ENCODE measurements at places on chromosomes 12 and 14.
A peak's percentile ranks its signal among the peaks of the same experiment; 100 is the strongest.

DNA sequence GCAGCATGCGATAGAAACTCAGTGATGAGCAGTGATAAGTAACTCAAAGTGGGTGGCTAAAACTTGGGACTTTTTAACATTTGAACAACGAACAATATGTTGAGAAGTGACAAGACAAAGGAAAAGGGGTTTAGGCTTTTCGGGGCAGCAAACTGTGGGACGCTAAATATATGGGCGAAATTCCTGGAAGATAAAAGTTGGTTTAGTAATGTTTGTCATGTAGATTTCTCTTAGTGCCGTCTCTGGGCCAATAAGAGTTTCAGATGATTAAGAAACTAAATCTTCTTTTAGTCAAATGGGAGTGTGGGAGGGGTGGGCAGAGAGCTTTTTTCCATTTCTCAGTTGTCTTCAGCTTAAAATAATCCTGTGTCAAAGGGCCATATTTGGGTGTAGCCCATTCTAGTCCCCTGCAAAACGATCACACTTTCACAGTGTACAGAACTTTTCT, 41.7 kb upstream of the FUT8 start:
- no peak for DNase-seq

DNA sequence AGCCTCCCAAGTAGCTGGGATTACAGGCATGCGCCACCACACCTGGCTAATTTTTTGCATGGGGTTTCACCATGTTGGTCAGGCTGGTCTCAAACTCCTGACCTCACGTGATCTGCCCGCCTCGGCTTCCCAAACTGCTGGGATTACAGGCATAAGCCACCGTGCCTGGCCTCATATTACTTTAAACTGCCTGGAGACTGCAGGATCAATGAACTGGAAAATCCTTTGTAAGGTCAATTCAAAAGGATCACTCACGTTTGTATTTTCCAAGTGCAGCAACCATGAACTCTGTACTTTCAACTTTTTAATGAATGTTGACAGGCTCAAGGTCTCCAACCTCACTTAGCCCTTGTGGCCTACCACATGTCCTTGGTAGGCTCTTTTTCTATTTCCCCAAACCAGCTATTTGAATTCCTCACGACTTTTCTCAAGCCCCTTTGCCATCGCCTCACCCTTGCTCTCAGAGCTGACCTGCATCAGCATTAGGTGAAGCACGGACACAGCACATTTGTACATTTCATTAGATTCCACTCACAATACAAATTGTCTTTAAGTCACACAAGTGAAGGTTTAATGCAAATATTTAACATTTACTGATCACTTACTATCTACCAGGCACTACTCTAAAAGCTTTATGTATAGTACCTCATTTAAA, 42.2 kb upstream of the GCH1 start:
- no peak for DNase-seq

DNA sequence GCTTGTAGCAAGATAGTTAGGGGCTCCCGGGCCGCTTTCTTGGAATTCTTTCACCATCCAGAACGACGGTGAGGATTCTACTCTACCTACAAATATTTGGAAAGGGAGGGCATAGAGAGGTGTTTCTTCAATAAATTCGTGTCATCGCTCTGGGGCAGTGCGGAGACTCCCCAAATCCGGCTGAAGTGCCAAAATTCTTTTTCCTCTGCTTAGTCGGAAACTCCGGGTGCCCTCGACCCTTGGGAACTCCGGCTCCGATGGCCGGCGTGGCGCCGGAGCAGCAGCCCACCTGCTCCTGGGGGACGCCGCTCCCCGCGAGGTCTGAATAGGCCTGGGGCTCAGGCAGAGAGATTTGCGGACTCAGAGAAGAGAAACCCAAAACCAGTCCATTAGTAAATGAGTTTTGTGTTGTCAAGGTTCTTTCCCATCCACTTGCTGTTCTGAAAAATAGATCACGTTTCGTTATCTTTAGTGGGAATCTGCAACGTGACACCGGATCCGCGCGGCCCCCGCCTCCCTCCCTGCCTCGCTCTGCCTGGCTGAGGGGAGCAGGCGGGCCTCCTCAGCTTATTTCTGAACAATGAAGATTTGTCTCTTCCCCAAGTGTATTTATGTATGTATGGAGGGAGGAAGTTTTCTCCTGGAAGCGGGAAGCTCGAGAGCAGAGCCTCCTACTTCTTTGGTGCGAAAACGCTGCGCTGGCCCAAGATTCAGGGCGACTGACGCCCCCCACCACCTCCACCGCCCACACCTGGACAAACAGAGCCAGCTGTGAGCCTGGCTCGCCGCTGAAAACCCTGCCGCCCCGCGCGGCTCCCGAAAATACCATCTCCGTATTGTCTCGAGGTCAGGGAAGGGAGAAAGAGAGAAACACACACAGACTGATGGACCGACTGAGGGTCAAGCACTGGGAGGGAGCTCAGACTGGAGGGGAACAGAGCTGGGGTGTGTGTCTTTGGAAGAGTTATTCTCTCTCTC, 3.7 kb upstream of the SIX1 start:
- no peak for DNase-seq

DNA sequence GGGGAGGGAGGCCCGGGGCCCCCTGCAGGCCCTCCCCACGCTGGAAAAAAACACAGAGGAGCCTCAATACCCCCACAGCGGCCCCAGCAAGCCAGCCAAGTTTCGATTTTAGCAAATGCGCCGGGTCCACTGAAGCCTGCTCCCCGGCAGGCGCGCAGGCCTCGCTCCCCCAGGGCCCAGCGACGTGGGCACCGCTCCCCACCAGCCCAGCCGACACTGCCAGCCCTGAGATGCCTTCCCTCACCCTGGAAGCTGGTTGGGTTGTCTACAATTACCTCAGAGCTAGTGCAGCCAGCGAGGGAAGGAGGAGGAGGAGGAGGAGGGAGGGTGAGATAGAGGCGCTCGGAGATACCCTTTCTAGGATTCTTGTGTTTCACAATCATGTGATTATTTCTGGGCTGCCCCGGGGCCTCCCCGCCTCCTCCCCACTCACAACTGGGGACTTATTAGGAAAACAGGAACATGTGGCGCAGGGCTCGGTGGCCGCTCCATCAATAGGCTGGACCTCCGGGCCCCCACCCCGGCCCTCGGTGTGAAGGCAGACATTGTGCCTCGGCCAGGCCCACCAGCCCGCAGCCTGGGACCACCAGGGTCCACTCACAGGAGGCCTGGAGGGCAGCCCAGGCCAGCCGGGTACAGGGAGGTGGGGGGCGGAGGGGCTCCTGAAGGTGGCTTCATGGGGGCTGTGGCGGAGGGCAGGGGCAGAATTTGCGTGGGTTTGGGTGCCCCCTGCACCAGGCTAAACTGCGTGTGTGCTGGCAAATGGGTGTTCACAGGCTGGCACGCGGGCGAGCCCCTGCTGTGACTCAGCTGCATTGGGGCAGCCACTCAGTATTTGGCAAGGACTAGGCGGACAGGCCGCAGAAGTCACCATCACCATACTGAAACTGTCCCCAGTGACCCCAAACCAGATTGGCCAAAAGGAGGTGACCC, 109.9 kb downstream of the NCOR2 start:
- peak; percentile 82 for DNase-seq

DNA sequence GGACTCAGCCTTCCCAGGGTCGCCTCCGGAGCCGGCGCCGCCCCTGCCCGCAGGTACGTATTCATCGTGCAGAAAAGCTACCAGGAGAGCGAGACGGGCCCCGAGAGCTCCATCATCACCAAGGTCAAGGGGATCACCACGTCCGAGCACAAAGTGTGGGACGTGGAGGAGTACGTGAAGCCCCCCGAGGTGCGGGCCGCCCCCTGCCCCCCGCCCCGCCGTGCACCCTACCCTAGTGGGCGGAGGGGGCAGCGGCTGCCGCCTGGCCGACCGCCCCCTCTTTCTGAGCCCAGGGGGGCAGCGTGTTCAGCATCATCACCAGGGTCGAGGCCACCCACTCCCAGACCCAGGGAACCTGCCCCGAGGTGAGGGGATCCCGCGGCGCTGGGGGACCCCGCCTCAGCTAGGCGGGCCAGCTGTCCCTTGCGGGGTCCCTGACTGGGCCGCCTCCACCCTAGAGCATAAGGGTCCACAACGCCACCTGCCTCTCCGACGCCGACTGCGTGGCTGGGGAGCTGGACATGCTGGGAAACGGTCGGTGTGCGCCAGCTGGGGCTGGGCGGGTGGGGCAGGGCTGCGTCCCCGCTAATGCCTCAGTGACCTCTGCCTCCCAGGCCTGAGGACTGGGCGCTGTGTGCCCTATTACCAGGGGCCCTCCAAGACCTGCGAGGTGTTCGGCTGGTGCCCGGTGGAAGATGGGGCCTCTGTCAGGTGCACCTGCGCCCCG, 973 bp downstream of the P2RX2 start:
- DNase-seq = peak; percentile 45

- DNase-seq = no peak
Observed at GRCh38 chr12:26358651-26359050, 163.3 kb downstream of the SSPN start.

DNA sequence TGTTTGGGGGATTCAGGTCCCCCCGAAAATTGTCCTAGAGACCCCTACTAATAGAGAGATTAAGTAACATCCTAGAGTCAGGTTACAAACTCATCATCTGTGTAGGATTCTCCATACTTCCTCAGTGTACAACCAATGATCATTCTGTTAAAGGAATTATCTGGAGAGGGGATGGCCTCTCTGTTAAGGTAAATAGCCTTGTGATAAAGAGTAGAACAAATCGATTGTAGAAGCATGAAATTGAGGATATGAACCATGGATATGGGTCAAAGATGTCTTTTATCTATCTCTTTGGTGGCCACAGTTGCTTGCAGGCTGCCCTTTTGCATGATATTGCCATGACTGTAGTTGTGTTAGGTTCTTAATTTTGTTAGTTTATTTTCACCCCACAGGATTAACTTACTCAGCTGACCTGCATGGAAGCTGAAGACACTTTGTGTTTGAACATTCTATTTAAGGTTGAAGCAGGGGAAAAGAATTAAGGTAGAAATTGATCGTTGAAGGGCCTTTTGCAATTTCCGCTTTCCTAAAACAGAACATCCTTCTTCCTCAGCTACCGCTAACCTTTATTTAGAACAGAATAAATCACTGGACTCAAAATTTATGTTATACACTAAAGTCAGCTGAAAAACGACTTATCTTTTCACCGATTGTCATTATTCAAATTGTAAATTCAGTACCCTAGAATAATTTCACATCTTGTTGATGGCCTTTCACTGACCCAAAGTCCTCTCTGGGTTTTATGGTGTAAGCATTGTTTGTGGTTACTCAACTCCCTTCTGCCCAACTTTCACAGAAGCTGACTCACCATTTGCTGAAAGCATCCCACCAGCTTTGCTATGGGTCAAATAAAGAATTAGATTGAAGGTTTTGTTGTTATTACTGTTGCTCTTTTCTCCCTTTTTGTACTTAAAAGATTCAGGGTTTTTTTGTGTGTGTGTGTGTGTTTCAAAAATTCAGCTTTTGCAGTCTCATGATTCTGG, 52.3 kb downstream of the IRAK3 start:
- DNase-seq = no peak

- no peak for DNase-seq
Observed at GRCh38 chr12:94686834-94687628, 36.7 kb upstream of the TMCC3 start.

DNA sequence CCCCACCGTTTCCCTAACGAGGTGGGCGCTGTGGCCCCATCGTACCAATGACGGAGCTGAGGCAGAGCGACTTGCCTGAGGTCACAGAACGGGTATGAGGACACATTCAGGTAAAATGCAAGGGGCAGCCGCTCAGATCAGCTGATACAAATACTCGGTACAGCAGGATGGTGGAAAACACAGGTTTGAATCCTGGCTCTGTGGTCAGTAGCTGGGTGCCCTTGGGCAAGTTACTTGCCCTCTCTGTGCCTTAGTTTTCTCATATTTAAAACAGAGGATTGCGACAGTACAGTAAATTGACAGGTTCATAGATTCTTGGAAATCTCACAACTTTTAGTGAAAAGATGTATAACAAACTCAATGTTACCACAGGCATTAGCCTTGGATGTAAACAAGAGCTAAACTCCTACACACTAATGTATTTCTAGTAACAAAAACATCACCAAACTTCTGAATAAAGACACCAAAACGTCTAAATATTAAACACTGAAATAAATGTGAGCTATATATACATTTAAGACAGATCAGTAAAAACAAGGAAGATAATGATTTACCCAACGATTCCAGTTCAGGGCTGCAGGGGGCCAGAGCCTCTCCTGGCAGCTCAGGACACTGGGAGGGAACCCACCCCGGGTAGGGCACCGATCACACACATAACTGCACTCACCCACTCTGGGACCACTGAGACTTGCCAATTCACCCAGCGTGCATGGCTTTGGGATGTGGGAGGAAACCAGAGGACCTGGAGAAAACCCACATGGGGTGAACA, 128.4 kb downstream of the RBM19 start:
- DNase-seq = no peak

DNA sequence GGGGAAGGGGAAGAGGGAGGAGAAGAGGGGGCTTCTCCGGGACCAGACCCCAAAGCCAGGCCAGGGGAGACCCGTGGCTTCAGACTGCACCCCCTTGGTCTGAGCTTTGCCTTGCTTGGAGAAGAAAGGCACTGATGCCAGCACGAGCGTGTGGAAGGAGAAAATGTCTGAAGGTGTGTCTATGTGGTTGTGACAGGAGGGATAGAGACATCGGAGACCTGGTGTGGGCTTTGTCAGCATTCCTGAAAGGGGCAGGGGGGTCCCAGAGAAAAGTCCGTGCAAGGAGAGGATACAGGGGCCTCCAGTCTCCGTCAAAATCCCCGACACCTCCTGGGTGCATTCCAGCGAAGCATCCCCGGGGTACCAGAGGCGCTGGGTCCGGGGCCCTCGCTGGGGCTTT, 139.0 kb upstream of the LHX5 start:
- DNase-seq = no peak

GRCh38 chr14:69487226-69487625, 2.7 kb downstream of the PLEKHD1 start:
- no peak for DNase-seq

- peak; percentile 92 for DNase-seq
Observed at GRCh38 chr12:57893431-57894353, 47.2 kb upstream of the CTDSP2 start.

- DNase-seq = no peak
Observed at GRCh38 chr14:29999013-29999539, 71.4 kb upstream of the PRKD1 start.

DNA sequence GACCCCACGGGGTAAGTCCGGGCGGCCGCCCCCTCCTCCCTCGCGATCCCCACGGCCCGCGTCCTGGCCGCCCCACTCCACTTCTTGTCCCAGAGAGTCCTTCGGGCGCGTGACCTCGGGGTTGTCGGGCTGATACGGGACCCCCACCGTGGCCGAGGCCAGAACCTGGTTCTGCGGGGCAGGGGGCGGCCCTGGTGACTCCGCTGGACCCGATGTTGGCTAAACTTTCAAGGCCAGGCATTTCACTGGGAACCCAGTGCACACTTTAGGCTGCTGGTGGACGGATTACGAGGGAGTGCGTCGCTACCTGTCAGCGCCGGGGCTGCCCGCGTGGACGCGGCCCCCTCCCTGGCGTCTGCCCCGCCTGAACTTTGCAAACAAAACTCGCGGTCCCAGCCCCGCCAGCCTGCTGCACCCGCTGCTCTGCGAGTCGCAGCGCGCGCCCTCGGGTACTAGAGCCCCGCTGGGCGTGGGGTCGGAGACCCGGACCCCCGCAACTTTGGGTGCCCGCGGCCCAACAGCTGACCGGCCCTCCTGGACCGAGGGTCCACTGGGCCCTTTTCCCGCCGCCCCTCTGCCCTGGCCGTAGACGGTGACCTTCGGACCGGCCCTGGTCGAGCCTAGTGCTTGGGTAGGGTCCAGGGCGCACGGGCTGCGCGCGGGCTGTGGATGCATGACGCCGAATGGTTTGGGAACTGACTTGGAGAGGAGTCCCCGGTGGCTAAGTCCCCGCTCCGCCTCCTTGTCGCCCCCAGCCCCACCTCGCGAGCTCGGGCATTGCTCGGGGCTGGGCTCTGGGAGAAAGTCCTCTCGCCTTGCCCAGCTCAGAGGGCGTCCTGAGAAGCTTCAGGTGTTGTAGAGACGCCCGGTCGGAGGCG, 624 bp downstream of the RIN3 start:
- DNase-seq = no peak
